Stimulated activated CD8-positive, alpha-beta memory T cell treated with anti-CD3 and anti-CD28 coated beads, Interleukin-4, amount 100 ng/mL, for 4 hours (primary cell): ENCODE measurements at places on chromosomes 13 and 19.

GRCh38 chr19:43564800-43565199, 10.5 kb downstream of the XRCC1 start:
- no peak for DNase-seq

GRCh38 chr19:48445606-48446481, at the start of gene GRWD1:
GRWD1 (plus strand) TSS chr19:48445983; CDS start chr19:48446006, 23 bp downstream.
- DNase-seq, result peak; percentile 86

GRCh38 chr13:112657850-112658445, 31.9 kb upstream of the ATP11A start:
- DNase-seq, result no peak

DNA sequence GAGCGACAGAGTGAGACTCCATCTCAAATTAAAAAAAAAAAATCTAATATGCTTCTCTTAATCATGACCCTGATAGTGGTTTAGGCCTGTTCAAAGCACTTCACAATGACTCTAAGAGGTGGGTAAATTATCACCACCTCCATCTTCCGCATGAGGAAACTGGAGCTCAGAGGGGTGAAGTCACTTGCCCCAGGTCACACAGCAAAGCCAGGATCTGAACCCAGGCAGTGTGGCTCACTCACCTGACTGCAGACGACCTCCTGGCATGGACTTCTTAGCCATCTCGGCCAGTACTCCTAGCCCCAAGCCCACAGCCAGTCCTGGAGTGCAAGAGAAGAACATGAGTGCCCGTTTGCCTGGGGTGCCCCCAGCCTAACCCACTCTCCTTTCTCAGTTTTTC, 6.9 kb downstream of the COQ8B start:
- DNase-seq, result no peak

DNA sequence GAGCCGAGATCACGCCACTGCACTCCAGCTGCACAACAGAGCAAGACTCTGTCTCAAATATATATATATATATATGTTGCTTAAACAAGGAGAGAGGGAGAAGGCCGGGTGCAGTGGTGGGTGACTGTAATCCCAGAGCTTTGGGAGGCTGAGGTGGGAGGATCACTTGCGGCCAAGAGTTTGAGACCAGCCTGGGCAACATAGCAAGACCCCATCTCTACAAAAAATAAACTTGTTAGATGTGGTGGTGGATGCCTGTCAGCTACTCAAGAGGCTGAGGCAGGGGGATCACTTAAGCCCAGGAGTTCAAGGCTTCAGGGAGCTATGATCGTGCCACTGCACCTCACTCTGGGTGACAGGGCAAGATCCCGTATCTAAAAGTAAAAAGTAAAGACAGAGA, 5.3 kb upstream of the HSD17B14 start:
- DNase-seq, result no peak

- peak; percentile 11 for DNase-seq
These were observed 74.5 kb upstream of the RAP2A start for GRCh38 chr13:97359181-97360057.

GRCh38 chr13:21698817-21699679, 28.2 kb downstream of the FGF9 start:
- no peak for DNase-seq

DNA sequence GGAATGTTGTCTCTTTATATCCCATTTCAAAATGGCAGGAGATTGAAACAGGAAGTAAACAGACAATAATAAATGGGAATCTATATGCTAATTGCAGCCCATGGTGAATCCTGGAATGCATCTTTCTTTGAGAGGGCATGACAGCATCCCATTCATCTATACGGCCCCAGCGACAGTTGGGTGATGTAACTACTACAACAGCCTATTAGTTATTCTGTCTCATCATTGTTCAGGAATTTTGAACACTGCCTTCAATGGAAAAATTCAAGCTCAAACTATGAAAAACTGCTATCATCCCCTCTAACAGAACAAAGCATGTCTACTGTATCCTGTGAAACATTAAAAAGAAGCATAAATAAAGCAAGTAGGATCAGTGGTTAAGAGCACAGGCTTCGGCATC, 262.1 kb downstream of the DCT start:
- DNase-seq, result no peak
